Nucleus accumbens (tissue), 56 donors: ENCODE measurements at places on chromosomes 2 and 18.

DNA sequence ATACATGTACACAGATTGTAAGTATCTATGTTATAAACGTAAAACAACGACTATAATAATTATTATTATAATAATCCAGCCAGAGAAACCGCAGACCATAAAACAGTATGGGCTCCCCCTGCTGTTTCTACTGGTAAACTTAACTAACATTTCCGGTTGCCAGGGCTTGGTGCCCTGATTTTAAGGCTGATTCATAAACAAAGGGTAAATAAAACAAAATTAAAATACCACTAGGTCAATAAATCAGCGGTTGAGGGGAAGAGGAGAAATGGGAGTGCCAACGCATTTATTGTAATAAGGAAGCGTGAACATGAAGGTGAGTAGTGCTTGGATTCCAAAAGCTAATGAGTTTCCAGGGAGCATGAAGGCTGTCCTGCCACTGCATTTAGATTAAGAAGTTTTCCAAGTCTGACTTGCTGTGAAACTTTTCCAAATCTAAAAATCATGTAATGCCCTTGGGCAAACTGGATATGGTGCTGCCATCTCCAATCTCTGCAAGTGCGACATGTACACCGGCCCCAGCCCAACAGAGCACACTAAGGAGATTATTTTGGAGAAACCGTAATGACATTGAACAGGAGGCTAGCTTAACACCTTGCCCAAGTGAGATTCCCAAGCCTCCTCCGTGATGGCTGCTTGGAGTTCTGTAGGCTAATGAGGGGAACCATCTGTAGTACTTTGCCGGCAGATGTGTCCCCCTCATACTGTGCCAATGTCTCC is 50.7 kb upstream of the HNRNPA3 start:
- no peak for DNase-seq

GRCh38 chr2:215832791-215833190 is 180.6 kb downstream of the MREG start:
- no peak for DNase-seq

DNA sequence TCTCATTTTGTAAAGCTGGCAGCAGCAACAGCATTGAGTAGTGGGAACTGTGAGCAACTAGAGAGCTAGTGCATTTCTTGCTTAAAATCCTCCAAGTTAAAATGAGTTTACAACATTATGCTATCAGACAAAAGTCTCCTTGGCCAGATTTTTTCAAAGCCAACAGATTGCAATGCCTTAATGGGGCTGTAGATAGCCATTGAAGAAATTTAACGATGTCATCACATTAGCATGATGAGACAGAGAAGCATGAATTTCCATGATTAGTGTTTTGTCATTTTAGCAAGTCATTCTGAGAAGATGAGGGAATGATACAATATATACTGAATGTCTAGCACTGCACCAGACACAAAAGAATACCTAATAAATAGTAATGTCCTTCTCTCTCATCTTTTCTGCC is 307.5 kb upstream of the REG3G start:
- DNase-seq, result no peak

DNA sequence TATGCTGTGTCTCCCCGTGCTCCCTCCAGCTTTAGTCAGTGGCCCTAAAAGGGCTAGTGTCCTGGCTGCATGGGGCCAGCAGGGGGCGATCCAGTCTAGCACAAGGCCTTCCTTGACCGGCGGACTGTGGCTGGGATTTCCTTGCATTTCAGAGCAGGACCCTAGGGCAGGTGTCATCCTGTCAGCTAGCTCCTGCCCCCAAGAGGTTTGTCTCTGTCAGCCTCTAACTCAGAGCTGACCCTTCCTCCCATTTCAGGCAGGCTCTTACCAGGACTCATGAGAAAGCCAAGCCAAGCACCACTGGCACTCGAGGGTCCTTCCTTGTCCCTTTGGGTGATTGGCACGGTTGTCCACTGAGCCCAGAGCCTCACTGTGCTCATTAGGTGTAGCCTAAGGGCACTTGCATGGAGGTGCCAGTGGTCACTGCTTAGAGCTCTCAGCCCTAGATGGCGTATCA is 140.3 kb downstream of the RPIA start:
- DNase-seq, result peak; percentile 6

GRCh38 chr2:24382363-24383073 is 22.2 kb upstream of the ITSN2 start:
- peak; percentile 44 for DNase-seq

DNA sequence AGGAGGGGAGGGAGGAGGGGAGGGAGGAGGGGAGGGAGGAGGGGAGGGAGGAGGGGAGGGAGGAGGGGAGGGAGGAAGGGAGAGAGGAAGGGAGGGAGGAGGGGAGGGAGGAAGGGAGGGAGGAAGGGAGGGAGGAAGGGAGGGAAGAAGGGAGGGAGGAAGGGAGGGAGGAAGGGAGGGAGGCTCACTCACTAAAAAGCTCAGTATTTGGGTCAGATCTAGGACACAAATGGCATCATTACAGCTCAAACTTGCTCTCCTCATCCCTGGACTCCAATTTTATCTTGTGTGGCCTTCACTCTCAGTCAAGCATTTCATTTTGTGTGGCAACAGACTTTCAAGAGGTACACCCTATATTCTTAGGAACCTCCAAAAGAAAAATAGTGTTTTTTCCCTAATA is 435.4 kb downstream of the IRS1 start:
- no peak for DNase-seq

- no peak for DNase-seq
Observed at GRCh38 chr2:234725528-234726264, 226.1 kb upstream of the SH3BP4 start.

GRCh38 chr2:71756280-71756906 is 303.0 kb downstream of the DYSF start:
- DNase-seq, result no peak

- DNase-seq, result no peak
Observed at GRCh38 chr2:186664385-186665043, 29.3 kb upstream of the FAM171B start.

- no peak for DNase-seq
Observed at GRCh38 chr18:693466-694187, 18.8 kb downstream of the ENOSF1 start.

- DNase-seq, result no peak
Observed at GRCh38 chr2:71713581-71714580, 260.5 kb downstream of the DYSF start.

DNA sequence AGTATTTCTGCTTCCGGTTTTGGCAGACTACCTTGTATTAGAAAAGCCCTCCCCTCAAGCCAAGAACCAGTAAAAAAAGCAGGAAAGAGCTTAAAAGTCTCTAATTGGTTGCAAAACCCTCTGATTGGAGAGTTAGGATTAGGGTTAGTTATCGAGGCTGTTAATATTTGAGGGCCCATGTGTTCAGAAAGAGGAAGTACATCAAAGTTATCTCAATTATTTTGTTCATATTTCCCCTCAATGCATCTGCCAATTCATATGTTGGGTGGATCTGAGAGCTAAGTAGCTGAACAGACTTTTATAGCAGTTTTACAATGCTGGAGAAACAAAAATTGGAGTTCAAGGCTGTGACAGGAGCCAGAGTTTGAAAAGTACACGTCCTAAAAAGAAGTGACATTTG is 43.1 kb upstream of the KLHL14 start:
- DNase-seq, result no peak

GRCh38 chr2:227942021-227942420 is 70.6 kb downstream of the DAW1 start:
- DNase-seq, result no peak

GRCh38 chr2:824954-825353 is 125.7 kb upstream of the SNTG2 start:
- DNase-seq, result no peak

DNA sequence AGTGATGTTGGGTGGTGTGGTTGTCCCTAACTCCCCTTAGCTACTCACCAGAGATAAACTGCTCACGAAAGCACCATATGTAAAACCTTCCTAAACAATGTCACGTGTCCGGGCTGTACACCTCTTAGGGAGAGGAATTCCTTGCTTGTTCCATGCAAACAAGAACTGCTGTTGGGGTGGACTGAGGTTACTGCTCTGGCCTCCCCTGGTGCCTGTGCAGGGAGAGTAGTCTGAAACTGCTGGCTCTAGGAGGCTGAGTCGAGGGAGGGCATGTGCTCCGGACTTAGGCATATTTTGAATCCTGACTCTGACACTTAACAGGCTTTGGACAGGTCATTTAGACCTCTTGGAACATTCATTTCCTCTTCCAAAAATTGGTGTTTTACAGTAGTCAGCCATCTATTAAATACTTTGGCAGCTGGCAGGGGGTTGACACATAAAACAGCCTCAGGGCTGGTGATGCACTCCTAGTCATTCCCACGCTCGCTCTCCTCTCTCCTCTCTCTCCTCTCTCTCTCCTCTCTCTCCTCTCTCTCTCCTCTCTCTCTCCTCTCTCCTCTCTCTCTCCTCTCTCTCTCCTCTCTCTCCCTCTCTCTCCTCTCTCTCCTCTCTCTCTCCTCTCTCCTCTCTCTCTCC is 10.6 kb downstream of the THNSL2 start:
- no peak for DNase-seq

GRCh38 chr2:69242651-69243051 is 144.4 kb downstream of the GFPT1 start:
- DNase-seq, result no peak

- DNase-seq, result no peak
Observed at GRCh38 chr2:98157557-98157956, 70.6 kb downstream of the VWA3B start.
